GM13976 (cell line): ENCODE measurements at places on chromosomes 6 and 20.

DNA sequence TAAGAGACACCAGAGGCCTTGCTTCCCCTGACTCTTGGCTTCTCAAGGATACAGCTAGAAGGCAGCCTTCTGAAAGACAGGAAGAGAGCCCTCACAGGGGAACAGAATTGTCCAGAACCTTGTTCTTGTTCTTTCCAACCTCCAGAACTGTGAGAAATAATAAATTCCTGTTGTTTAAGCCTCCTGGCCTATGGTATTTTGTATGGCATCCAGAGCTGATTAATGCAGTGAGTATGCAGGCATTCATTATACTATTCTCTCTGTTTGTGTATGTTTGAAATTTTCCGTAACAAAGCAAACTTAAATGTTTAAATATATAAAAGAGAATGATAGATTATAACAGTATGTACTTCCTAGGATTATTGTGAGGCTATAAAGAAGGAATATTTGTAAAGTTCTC lies 903.4 kb upstream of the FLRT3 start:
- DNase-seq = no peak

DNA sequence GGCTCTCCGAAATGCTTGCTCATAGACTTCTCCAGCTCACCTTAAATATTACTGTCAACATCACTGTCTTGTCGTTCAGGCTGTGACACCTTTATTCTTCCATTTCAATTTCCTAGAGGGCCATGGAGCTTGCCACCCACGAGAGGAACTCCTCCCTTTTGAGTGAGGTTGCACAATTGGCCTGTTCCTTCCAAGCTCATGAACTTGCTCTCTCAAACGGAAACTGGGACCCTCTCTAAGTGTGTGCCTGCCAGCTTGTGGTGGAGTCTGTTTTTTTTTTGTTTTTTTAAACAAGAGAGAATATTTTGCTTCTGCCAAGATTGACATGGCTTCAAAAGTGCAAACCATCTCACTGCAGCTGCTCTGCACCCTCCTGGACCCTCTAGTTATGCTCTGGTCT lies 19.3 kb upstream of the IYD start:
- DNase-seq = no peak

DNA sequence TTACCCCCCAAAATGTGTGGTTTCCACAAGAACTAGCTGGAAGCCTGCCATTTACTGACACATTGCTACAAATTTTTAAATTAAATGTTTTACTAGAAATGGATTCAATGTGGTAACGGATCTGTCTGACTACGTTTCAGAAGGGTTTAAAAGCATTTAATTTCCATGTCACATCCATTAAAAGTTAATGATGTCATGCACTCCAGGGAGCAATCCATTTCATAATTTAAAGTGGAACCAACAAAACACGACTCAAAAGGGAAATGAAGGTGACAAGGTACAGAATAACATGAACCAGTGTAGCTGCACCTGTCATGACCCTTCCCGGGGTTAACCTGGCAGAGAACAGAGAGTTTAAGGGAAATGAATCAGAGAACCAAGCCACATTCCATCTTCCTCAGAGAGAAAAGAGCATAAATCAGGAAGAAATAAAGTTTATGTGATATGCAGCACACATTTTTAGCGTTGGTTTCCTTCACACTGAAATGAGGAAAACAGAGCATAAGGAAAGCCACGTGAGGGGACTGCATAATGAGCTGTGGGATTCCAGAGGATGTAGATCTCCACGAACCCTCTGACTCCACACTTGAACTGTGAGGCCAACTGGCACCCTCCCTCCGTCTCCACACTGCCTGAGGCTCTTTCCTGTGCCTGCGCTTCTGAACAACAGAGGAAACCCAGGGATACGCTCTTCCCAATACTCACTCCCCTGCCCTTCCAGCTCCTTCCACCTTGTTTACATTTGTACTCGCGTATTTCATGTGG lies 170.3 kb upstream of the AHI1 start:
- no peak for DNase-seq

DNA sequence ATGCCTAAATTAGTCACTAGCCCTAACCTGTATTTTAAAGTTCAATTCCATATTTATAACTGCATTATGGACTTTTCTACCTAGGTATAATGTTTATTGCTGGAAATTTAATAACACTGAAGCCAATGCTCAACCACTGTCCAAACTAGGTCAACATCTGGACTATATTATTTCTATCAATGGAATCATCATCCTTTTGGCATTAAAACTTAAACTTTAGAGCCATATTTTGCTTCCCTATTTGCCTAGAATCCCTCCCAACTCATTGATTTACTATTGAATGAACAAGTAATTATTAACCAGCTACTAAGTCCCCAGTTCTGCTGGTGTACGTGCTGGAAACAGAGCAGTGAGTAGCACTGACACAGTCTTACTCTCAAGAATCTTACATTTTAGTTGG lies 291.7 kb upstream of the SPTLC3 start:
- no peak for DNase-seq

GRCh38 chr20:45174434-45175364 lies at the start of gene PI3:
Gene PI3 (plus strand): TSS chr20:45174902. CDS start chr20:45174923, 21 bp downstream.
- DNase-seq = no peak

DNA sequence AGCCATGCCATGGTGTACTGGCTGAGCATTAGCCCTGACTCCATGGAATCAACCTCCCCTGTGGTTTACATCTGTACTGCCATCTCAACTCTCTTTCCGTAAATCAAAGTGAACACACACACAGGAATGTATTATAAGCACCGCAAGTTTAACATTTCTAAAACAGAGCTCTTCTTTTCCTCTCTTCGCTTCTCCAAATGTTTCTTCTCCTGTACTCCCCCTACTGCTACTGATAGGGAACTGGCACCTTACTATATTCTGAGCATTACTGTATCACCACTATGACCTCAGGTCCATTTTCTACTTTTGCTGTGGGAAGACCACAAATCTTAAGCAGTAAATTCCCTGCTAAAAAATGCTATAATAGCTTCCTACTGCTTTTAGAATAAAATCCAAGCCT lies 101.2 kb downstream of the NUS1 start:
- DNase-seq = no peak

- DNase-seq = peak; percentile 68
Observed at GRCh38 chr6:28953039-28953584, 29.3 kb upstream of the TRIM27 start.

DNA sequence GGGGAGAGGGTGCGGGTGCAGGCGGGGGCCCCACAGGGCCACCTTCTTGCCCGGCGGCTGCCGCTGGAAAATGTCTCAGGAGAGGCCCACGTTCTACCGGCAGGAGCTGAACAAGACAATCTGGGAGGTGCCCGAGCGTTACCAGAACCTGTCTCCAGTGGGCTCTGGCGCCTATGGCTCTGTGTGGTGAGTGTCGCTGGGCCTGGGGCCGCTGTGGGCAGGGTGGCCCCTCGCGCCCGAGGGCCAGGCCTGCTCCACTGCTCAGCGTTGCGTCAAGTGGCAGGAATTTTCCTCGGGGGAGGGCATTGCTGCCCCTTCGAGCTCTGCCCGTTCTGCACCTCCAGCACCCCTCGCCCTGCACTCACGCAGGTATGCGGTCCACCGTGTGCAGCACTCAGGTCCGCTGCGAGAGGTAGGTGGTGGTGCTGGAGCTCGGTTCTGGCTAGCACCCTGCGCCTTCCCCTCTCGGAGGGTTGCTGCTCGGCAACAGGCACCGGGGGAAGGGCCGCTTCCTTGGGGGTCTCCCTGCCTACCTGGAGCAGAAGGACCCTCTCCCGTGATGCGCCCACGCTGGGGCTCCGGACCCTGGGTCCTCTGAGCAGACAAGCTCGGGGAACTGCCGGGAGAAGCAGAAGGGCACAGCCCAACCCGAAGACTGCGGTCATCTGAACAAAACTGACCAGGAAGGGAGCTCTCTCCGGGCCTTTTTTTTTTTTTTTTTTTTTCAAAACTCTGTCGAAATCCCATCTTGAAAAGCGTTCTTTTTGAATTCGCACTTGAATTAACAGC lies 674 bp downstream of the MAPK14 start:
- peak; percentile 42 for DNase-seq

DNA sequence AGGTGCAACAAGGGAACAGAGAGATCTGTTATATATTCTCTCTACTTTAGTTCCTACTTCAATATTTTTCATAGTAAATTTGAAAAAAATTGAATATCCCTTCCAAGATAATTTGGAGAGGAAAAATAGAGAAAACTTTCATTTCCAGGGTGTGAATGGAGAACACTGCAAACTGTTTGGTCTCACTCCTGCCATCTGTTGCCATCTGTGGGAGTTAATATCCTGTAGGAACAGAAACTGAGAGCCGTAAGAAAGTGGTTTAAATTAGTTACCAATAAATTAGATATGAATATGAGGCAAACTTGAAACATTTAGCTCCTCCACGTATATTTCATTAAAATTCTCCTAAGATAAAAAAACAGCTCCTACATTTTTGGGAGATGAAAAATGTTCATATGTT lies 4.2 kb downstream of the ZNF337 start:
- DNase-seq = no peak

DNA sequence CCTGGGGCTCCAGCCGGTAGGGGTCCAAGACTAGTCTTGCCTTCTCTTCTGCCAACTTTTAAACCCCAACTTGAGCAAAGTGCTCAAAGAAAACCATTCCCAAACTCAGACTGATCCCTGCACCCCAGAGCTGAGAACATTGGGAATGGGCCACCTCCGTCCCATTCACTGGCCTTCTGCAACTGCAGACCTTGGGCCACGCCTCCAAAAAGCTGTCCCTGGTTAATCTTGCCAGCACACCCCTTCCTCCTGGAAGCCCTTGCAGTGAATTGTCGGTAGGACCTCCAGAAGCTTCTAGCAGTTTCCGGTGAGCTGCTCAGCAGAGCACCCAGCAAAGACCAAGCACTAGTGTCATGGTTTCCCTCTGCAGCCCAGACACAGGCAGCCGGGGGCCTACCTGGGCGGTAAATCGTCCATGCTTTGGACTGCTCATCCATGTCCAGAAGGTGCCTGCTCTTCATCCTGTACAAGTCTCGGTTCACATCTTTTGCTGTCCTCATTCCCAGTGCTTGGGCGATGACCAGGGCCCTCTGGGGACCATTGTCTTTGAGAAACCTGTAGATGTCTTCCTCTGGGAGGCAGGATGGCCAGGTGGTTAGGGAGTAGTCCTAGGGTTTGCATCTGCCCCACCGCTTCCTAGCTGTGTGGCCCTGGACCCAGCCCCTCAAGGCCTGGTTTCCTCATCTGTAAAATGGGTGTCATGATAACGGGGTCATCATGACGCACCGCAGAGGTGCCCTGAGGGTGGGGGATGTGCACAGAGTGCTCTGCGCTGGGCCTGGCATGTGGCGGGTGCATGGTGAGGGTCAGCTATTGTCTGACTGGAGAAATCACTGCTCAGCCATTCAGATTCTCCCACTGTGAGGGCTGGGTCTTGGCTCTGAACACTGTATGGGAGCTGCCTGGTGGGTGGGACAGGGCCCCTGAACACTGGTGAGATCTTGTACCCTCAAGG lies 5.5 kb downstream of the ZBP1 start:
- DNase-seq = no peak

- DNase-seq = no peak
Observed at GRCh38 chr20:48056218-48056617, 270.9 kb upstream of the SULF2 start.

DNA sequence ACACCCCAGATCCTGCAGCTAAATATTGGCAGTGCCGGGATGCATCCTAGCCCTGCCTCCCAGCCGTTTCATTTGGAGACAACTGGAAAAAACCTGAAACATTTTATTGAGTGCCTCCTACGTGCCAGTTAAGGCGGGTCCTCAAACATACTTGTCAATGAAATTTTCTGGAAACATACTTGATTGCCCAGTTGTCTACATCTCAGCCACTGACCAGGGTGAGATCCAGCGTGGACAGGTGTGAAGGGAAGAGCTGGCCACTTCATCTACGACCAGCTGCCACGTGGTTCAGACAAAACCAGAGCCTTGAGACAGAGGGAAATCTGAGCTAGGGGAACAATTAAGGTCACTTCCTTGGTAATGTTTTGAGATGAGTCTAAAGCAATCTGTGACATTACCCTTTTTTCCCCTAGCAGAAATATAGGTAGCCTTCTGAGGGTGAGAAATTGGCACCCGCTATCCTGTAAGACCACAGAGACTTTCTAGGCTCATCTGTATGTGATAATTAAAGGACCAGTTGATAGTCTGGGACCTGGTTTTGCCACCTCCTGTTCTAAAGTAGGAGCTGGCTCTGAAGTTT lies 116.3 kb upstream of the MTHFD1L start:
- DNase-seq = no peak

DNA sequence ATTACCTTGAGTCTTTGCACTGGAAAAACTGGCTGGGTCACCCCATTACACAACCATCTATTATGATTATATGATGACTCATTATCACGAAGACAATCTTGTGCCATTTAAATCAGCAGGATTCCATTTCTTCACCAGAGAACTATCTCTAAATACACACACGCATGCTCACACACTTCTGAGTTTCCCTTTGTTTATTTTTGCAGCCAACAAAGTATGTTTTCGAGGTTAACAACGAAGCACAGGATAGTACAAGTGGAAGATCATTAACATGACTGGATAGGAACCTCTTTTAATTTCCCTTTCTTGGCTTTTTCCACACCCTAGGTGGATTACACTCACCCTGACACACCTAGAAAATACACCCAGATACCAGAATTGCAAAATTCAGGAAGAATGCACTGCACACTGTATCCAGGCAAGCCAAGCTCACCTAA lies 18.9 kb downstream of the PERP start:
- no peak for DNase-seq

DNA sequence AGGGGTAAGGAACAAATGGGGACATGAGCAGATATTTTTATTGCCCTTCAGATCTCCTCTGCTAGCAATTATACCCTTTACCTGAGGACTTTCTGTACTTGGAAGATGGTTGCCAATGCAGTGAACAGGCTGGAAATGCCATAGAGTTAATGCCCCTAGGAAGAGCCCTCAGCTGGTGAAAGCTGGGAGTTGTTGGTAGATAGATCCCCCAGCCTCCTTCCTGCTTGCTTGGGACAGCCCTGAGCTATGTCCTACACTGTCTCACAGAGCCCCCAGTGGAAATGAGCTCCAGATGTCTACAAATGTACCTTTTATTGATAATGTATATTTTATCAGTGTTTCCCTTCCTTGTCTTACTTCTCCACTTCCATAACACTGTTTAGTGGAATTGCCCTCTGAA lies 87.6 kb upstream of the PAK5 start:
- no peak for DNase-seq

DNA sequence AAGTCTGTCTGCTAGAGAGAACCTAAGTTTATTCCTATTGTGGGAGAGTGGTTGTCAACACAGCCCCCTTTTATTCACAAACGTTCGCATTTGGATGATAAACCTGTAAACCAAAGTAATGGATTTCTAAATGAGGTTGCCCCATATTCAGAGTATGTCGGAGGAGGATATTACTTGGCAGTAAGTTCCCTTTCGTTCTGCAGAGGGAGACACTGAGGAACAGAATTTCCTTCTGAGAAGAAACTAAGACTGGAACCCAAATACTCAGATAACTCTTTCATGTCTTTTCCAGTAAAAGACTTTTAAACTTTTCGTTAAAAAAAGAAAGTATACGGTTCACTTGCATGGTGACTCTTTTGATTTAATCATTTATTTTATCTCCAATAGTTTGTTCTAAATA lies 754.6 kb upstream of the MMS22L start:
- no peak for DNase-seq

DNA sequence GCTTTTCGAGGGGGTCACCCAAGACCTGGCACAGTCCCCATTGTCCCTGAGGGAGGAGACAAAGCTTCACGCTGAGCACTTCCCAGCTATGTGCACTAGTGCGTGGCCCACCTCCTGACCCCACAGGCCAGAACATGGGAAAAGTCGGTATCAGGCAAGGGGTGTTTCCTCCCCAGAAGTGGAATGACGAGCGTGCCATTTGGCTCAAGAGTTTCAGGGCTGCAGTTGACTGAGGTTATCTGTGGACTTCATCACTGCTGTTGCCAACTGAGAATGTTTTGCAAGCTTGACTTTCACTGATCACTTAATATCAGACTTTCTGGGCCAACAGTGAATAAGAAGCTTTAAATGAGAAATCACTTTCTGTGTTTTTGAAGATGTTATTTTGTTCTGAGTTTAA lies 137.0 kb upstream of the AFDN start:
- DNase-seq = no peak
